Stimulated activated CD8-positive, alpha-beta memory T cell treated with anti-CD3 and anti-CD28 coated beads, Interleukin-4, amount 100 ng/mL, for 4 hours (primary cell): ENCODE measurements at places on chromosomes 16 and 17.

- DNase-seq, result no peak
These were observed 159 bp downstream of the USP36 start for GRCh38 chr17:78840530-78840779.

DNA sequence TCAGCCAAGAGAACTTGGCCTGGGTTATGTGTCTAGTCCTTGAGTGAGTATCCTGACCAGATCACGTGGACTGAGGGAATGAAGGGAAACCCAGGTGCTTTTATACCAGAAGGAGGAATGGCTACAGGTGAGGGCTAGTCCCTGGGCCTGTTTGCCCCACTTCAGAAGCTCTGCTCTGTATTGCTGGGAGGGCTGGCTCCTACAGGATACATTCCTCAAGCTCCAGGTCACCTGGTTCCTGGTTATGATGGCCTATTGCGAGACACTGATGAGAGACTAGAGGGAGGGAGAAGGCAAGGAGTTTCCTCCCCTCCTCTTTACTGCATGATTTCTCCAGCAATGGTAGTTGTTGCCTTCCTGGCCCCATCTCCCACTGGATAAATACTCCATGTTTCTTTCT, 19.0 kb upstream of the SMG8 start:
- DNase-seq, result no peak

DNA sequence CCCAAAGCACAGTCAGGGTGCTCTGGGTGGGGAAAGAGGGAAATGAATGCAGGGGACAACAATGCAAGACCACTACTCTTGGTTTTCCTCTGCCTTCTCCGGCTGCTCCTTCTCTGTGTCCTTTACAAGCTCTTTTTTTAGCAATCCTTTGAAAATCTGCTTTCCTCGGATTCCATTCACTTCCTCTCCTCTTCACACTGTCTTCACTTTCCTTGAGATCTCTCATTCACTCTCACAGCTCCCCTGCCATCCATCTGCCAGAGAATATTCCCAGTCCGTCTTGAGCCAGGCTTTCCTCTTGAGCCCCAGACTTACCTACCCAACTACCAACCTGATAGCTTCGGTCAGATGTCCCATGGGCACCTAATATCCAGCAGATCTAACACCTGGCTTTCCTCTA, 11.0 kb upstream of the SPOP start:
- no peak for DNase-seq

DNA sequence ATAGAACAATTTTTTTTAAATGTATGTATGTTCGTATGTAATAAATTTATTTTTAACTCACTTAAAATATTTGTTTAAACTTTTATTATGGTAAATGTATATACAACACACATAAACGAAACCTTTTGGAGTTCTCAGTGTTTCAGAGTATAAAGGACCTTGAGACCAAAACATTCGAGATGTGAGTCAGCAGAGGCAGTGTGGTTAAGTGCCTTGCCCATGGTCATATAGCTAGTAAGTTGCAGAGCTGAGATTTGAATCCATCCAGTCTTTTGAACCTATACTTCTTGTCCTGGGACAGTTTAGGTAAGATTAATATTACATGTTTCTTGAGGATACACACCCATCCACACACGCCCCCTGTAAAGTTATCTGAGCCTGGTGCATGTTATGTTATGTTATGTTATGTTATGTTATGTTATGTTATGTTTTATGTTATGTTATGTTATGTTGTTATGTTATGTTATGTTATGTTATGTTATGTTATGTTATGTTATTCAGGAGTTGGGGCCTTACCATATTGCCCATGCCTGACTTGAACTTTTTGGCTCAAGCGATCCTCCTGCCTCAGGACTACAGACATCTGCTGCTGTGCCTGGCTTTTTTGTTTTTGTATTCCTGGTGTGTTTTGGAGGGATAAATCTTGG, 41.8 kb downstream of the TNRC6A start:
- DNase-seq, result no peak

DNA sequence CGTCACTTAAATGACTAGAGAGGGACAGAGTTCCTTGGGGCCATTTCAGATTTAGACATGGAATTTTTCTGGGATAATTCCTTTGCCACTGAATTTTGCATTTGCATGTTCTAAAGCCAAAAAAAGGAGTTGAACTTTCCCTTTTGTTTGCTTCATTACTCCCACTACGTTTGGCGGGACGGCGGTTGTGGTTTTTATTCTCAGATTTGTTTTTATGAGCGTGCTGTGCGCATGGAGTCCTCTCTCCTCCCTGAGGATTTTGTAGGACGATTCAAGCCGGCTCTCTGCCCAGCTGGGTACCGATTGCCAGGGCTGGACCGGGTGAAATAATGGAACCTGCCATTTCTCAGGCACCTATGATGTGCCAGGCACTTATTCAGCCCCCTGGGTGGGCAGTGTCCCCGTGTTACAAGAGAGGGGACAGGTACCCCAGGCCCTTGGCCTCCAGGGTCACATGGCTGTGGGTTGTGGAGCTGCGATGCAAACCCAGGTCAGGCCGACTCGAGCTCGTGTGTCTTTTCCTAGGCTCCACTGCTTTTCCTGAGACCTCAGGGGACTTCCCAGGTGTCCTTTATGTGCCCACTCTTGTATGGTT, 18.8 kb downstream of the CMIP start:
- no peak for DNase-seq

DNA sequence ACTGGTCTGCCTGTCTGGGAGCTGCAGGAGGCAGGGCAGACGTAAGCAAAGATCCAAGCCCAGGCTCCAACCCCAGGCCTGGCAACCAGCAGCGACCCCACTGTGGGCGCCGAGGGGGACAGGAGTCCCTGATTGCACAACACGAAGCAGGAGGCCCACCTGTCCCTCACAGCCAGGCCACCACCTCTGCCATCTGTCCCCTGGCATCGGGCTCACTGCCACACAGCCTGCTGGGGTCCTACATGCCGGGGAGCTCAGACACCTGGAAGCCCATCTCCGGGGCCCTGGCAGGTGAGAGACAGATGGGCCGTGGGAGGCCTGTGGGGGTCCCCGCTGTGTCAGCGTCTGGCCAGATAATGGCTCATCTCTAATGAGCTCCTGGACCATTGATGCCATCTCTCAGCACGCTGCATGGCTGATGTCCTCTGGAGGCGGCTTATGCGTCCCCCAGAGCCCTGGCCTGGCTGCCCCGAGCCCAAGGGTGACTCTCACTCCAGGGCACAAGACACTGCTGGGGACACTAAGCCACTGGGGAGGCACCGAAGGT, 11.3 kb upstream of the RASD1 start:
- no peak for DNase-seq

DNA sequence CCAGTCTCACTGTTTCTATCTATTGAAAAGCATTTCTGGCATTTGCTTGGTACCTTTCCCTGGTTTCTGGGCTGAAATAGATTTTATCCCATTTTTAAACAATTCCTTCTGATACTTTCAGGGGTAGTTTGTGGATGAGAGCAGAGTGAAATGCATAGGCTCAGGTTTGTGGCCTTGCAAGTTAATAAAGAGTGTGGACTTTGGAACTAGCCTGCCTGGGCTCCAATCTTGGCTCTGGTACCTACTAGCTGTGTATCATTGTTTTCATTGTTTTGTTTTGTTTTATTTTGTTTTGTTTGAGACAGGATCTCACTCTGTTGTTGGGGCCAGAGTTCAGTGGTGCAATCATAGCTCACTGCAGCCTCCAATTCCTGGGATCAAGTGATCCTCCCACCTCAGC, 175.5 kb downstream of the PRKCB start:
- no peak for DNase-seq

DNA sequence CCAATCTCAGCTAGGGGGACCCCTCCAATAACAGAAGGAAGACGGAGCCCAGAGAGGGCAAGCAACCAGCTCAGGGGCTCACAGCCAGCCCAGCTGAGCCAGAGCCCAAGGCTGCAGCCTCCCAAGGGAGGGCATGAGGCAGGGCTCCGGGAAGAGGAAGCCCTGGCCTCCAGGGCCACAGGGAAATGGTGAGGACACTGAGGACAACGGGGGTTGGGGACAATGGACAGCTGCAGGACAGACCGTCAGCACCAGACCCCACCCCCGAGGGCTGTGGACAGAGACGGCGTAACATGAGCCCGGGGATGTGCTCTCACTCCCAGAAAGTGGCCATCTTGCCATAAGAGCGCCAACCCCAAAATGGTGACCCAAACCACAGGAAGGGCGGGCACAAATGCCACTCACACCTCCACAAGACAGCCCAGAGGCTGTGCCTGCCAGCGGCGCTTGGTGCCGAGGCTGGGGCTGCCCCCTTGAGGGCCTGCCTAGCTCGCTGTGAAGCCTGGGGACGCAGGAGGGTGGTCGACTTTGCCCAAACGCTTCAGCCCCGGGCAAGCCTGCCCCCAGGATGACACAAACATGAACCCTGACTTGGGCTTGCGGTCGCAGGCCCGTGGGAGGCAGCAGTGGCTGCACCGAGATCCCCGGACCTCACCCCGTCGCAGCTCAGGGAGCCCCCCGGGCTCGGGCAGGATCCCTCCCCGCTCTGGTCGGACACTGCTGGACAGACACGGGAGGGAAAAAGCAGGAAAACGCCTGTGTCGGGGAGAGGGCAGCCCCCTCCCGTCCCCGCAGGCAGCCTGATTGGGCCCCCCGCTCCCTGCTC, 10.5 kb downstream of the PIMREG start:
- no peak for DNase-seq
